Midbrain (tissue), 1 donor: ENCODE measurements at places on chromosomes 1 and 21.

- no peak for DNase-seq
Measured at GRCh38 chr1:10843697-10844096, 47.3 kb upstream of the CASZ1 start.

- no peak for DNase-seq
Measured at GRCh38 chr1:198176179-198176578, 19.4 kb downstream of the NEK7 start.

DNA sequence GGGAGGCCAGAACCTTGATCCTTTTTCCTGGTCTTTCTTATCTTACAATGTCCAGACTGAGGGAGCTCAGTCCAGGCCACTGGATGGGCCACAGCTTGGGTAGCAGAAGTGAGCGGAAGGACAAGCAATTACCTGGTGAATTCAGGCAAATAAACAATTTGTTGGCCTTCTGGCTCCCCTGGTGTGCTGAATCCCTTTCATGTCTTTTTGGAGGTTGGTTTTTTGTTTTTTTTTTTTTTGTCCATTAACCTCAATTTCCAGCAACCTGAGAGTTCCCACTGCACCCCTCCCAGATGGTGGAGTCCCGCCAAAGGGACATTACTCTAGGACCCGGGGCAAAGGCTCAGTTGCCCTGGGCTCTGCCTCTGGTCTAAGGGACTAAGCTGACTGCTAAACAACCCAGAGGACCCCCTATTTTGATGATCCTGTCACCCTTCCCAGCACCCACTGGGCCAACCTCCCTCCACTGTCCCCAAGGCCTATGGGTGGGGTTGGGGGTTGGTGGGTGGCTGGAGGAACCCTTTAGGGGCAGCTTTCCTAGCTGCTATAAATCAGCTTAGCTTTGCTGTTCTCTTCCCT, 85.5 kb downstream of the KCND3 start:
- no peak for DNase-seq

GRCh38 chr1:161772397-161772796, 6.3 kb downstream of the ATF6 start:
- peak; percentile 21 for DNase-seq

DNA sequence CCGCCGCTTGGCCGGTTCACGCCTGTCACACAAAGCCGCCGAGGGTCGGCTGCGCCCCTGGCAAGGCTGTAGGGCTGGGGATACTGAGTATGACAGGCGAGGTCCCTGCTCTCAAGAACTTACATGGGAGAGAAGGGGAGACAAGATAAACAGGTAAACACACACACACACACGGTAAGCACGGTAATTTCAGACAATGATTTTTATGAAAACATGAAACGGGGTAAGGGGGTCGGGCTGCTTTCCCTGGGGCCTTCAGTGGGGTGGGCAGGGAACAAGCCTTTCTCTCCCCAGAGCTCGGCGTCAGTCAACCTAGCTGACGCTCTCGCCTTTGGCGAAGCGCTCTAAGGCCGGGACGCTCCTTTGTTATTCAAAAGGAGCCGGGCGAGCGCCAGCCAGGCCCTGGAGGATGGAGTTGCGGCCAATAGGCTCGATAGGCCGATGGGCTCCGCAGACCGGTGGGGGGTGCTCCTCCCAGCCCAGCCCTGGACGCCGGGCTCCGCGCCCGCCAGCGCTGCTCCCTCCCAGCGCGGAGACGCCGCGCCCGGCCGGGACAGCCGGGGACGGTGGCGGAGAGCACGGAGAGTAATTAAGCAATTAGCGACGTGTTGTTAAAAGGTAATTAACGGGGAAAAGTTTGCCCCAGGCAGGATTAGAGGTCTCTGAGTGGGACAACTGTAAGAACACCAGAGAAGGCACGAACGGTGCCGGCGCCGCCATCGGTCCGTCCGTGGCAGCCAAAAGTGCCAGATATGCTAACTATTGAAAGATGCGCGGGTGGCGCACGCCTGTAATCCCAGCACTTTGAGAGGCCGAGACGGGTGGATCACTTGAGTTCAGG, 950 bp upstream of the INKA2 start:
- DNase-seq, result peak; percentile 64

- no peak for DNase-seq
Measured at GRCh38 chr1:202264300-202264699, 70.7 kb downstream of the LGR6 start.

DNA sequence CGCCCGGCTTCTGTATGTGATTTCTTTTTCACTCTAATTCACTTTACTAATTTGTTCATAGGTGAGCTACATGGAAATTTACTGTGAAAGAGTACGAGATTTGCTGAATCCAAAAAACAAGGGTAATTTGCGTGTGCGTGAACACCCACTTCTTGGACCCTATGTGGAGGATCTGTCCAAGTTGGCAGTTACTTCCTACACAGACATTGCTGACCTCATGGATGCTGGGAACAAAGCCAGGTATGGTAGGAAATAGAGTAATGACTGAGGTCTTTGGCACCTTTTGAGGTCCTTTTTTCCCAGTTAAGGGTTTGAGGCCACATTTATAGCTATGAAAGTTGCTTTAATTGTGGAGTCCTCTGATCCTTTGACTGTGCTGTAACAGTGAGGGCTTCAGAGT, 56.9 kb downstream of the KIF1B start:
- no peak for DNase-seq

- DNase-seq, result no peak
Measured at GRCh38 chr1:202255343-202255742, 61.7 kb downstream of the LGR6 start.

DNA sequence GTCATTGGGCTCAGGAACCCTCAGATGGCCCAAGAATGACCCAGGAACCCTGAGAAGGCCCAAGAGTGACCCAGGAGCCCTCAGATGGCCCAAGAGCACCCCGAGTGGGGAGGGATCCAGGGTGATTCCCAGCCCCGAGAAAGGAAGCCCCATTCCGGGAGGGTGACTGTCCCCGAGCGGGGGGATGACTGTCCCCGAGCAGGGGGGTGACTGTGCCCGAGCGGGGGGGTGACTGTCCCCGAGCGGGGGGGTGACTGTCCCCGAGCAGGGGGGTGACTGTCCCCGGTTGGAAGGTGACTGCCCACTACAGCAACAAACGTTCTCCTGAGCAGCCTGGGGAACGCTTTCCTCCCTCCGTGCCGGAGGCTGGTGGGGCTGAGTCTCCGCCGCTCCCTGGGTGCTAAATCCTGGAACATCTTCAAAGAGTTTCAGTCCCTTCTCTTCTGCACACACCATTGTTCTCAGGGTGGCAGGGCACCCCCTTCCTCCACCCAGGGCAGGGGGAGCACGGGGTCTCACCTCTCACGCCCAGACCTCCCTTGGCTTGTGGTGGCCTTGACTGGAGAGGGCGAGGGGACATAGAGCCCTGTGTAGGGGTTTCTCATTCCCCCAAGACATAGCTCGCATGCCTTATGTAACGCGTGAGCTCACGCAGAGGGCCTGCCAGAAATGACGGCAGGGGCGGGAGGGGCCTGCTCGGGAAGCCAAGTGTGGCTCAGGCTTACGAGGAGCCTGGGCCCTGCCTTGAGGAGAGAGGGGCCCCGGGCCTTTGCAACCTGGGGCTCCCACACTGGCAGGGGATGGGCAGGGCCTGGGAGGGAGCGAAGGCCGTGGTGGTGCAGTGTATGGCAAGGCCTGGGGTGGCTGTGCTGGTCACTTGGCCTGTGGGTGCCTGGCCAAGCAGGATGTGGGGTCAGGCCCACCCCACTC, 14.3 kb upstream of the SKI start:
- no peak for DNase-seq

GRCh38 chr1:191588905-191589304, 569.4 kb upstream of the RGS18 start:
- DNase-seq, result no peak

DNA sequence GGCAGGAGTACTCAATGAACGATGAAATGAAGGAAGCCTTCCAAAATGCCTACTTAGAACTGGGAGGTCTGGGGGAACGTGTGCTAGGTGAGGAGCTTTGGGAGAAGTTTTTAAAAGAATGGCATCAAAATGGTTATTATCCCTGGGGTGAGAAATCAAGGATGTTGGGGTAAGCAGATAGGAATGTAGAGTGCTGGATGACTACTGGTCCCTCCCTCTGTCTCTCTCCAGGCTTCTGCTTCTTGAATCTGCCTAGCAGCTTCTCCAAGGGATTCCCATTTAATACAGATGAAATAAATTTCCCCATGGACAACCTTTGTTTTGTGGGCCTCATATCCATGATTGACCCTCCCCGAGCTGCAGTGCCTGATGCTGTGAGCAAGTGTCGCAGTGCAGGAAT, 19.0 kb upstream of the CASQ1 start:
- DNase-seq, result no peak

DNA sequence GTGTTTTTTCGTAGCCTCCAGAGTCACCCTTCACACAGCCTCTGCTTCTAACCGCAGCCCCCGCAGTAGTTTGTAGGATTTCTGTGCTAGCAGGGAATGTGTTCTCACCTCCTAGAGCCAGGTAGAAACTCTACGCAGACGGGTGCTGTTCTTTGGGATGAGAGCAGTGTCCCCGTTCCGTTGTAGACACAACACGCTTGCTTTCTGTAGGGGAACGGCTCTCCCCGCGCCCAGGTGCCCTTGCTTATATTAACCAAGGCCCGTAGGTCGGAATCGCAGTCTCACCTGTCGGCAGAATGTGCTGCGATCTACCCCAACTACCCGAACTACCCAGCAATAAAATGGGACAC, 111.8 kb upstream of the NBPF11 start:
- DNase-seq, result no peak

- DNase-seq, result no peak
Measured at GRCh38 chr1:232684371-232685105, 54.6 kb upstream of the SIPA1L2 start.

DNA sequence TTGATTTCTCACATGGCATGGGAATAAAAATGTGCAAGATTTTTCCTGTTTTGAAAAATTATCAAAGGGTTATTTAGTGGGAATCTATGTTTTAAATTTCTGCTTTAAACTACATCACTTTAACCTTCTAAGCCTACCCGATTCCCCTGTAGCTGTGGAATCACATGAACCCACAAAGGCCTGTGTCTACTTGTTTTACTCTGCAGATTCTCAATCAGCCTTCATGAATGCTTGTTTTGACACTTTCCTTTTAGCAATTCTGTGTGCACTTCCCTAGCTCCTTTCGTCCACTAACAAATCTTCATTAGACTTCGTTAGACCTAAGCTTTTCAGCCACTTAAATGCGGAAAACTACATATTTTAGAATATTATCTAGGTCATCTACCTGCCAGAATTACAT, 56.0 kb upstream of the C1orf21 start:
- no peak for DNase-seq

DNA sequence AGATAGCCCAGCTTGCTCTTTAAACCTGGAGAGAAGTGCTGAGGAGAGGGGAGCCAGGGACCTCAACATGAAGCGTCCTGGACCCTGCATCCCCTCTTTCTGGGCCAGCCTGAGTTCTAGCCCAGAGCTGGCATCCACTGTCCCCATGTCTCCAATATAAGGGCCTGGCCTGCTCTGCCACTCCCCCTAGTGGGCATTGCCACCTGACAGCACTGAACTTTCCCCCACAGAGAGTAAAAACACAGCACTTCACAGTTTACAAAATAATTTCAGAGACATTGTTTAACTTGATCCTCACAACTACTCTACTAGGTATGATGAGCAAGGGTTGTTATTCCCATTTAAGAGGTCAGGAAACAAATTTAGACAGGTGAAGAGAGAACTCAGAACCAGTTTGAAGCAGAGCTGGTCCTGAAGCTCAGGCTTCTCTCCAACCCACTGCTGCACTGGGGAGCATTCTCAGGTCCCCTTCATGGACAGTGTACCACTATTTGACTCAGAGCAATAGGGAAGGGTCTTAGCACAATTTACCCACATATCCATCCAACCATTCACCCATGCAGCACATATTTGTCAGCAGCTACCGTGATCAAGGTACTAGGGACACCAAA, 151.2 kb downstream of the DMRTA2 start:
- DNase-seq, result peak; percentile 26

- no peak for DNase-seq
Measured at GRCh38 chr1:42319871-42320484, 15.1 kb downstream of the FOXJ3 start.

GRCh38 chr1:29801561-29801973, 565.2 kb downstream of the PTPRU start:
- no peak for DNase-seq

GRCh38 chr1:205626216-205626615, 5.6 kb downstream of the ELK4 start:
- DNase-seq, result peak; percentile 13

- no peak for DNase-seq
Measured at GRCh38 chr21:19463966-19464365, 1060.4 kb upstream of the TMPRSS15 start.

- DNase-seq, result no peak
Measured at GRCh38 chr21:36707763-36708285, 8.9 kb downstream of the SIM2 start.

GRCh38 chr1:65195495-65196417, 47.8 kb downstream of the AK4 start:
- no peak for DNase-seq

DNA sequence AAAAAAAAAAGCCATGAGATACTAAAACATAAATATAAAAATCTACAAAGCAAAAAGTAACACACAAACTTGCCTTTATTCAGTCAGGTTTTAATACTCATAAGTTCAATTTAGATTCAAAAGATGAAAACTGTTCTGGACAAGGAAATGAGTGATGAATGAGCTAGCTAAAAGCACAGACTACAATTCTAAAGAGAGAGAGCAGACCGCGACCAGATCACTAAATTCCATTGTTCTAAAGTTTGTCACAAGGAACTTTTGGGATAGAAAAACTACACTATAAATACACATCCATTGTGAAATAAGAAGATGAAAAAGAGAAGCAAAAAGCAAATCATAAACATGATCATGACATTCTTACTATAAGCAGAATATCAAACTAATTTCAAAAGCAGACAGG, 1.7 kb downstream of the ODF2L start:
- no peak for DNase-seq

GRCh38 chr1:198132060-198132781, 24.6 kb upstream of the NEK7 start:
- DNase-seq, result no peak

DNA sequence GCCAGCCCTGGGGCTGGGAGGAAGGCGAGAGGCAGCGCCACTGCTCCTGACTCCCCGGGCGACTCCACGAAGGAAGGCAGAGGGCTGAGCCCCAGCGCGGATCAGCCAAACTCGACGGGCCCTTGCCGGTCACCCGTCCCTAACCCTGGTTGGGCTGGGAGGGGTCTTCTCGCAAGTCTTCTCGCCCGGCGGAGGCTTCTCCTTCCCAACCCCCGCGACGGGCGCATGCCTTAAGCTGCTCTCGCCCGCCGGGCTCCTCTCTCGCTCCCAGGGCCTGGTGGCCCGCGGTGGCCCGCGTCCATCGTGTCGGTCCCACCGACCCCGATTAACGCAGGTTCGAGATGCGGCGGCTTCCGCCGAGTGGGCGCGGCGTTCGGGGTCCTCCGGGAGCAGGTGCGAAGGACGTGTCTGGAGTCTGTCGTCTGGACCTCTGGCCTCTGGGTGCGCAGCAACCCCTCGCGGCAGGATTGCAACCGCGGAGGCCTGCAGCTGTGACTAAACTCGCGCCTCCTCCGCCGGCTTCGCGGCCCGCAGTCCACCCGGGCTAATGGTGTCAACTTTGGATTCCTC, 29.0 kb upstream of the PPM1J start:
- no peak for DNase-seq

- no peak for DNase-seq
Measured at GRCh38 chr1:110441888-110442287, 9.1 kb upstream of the PROK1 start.

- no peak for DNase-seq
Measured at GRCh38 chr1:245742896-245743295, 588.1 kb downstream of the KIF26B start.

- no peak for DNase-seq
Measured at GRCh38 chr1:38120552-38121230, 74.1 kb upstream of the POU3F1 start.

- DNase-seq, result no peak
Measured at GRCh38 chr1:218660678-218661053, 315.5 kb downstream of the TGFB2 start.

GRCh38 chr1:223460566-223461189, 67.5 kb downstream of the CCDC185 start:
- DNase-seq, result no peak
